ENCODE measurements at places on chromosomes 2 and 18.

GRCh38 chr18:79697178-79697577 is 17.6 kb downstream of the CTDP1 start:
- DNase-seq = no peak

DNA sequence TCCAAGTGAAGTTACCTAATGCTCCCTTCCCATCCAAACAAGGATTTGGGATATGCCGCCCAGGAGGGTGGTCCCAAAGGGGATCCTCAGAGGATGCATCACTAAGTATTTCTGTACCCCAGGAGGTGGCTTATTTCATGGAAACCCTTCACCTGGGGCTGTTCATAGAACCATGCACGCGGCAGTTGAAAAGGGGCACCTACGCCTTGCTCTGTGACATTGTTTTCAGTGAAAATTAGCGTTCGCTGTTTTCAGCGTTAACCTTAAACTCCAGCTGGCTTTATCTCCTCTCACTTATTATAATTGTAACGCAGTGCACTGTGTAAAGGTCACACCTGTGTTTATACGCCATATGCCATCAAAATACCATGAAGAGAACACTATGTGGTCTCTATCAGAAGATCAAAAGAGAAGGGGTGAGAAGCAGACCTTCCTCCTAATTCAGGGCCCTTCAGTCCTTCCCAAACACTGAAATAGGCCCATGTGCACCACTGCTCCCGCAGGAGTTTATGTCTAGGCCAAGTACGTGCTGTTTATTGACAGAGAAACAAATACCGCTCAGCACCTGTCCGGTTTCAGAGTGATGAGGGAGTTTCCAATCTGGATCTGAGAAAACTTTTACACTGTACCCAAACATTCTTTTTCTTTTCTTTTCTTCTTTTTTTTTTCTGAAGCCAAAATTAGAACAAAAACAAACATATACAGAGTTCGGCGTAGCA is 162.1 kb downstream of the BCL2 start:
- DNase-seq = no peak

DNA sequence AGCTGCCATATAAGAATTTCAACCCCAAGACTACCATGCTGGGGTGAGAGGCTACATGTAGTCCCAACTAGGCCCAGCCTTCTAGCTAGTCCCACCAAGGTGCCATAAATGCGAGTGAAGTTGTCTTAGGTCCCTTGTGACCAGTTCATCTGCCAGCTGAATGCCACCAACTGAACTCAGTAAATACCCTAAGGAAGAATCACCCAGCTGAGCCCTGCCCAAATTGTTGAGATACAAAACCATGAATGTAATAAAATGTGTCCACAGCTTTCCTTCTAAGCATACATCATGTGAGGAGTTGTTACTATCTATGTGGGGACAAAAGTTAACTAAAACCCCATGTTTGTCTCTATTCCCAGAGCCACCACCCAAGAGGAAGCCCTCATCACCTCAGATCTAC is 70.3 kb downstream of the THADA start:
- no peak for DNase-seq

DNA sequence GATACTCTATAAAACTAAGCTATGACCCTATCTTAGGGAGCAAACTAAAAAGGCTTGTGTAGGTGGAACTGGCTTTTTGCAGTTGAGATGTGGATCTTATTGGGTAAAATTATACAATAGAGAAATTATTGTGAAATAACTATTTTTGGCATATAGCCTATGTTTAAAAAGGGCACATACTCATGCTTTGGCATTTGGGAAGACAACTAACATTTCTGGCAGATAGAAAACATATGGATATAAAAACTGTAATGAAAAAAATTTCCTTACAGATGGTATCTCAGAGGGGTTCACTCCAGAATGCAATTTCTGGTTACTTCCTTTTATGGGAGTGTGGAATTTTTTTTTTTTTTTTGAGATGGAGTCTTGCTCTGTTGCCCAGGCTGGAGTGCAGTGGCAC is 120.1 kb upstream of the CCDC195 start:
- DNase-seq = no peak

GRCh38 chr2:48733067-48733503 is 22.4 kb downstream of the LHCGR start:
- DNase-seq = no peak

DNA sequence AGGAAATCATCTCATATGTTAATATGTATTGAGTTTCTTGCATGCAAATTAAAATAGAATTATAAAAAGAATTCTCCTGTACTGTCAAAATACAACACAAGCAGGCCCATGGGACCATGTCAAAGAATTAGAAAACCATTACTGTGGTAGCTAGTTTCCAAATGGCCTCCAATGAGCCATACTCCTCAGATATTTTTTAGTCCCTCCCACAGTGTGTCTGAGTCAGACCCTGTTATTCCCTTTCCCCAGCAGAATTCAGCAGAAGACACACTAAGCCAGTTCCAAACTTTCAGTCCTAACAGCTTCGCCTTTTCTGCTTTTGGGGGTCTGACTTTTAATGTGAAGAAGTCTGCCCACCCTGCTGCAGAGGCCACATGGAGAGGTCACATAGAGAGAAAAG is 86.7 kb downstream of the FIGN start:
- DNase-seq = peak; percentile 14
